ENCODE measurements at places on chromosomes 12 and 14.

DNA sequence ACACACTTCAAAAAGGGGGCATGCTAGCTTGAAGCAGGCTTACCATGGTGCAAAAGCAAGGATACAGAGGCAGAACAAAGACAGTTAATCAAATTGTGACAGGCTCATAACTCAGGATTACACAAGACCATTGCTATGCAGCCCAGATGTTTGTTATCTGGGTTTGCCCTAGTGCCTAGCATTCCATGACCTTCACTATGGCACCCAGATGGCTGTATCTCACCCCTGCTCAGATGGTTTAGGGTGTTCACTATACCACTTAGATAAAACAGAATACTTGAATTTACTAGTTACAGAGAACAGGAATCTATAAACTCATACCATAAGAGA lies 56.2 kb downstream of the SDR9C7 start:
- no peak for DNase-seq

DNA sequence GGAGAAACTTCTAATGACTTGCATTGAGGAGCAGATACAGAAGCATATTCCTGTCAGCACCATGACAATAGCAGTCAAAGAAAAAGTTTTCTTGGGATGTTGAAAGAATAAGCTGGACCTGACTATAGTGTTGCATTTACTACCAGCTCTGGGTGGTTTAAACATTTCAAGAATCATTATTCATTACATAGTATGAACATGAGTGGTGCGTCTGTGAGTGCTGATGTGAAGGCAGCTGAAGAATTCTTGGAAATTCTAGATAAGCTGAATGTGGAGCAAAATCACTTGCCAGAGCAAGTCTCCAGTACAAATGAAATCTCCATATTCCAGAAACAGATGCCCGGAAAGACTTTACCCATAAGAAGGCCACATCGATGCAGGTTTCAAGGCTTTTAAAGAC lies 45.0 kb upstream of the STAB2 start:
- DNase-seq, result no peak

GRCh38 chr12:127052511-127053232 lies 1214.3 kb upstream of the TMEM132C start:
- no peak for DNase-seq

GRCh38 chr12:94287245-94287628 lies 138.9 kb downstream of the PLXNC1 start:
- no peak for DNase-seq

DNA sequence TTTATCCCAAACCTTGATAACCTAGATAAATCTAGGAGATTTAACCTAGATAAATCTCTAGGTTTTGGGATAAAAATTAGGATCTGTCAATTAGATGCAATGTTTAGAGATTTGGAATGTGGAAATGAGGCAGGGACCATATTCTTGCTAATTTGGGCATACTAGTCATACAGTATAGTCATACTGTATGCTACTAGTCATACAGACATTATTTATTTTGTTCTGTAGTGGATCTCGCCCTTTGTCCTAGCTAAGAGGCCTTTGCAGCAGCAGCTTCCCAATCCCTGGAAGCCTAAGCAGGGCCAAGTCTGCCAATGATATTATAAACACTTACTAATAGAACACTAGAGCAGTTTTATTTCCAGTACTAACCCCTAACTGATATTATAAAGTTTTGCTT lies 136.4 kb downstream of the CEP128 start:
- no peak for DNase-seq

DNA sequence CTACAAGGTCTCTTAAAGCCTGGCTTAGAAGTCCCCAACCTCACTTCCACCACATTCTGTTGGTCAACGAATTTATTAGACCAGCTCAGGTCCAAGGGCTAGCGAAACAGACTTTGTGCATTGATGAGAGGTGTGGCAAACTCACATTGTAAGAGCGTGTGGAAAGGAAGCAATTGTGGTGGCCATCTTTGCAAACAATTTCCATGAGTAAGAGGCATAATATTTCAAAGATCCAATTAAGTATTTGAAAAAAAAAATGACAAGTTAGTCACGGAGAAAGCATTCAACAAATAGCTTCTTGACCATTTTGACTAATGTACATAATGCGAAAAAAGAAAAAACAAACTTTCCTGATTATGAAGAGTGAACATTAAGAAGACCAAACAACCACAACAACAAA lies 7.4 kb downstream of the NR1H4 start:
- no peak for DNase-seq

- no peak for DNase-seq
These were observed 203.6 kb downstream of the GXYLT1 start for GRCh38 chr12:41941079-41941478.

GRCh38 chr12:113049976-113050742 lies 6.4 kb upstream of the DTX1 start:
- DNase-seq, result no peak

DNA sequence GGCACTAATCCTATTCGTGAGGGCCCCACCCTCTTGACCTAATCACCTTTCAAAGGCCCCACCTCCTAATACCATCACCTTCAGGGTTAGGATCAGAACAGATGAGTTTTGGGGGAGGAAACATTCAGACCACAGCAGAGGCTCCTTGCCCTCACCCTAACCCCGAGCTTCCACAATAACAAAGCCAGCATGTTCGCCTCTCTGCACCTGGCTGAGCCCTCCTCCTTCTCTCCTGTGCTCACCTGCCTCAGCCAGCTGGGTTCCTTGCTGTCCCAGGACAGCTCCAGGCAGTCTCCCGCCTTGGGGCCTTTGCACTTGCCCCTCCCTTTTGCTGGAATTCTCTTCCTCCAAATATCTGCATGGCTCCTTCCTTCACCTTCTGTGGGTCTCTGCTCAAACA lies 9.7 kb upstream of the RAN start:
- no peak for DNase-seq

- DNase-seq, result no peak
These were observed 23.8 kb downstream of the OAS2 start for GRCh38 chr12:113002155-113002554.

DNA sequence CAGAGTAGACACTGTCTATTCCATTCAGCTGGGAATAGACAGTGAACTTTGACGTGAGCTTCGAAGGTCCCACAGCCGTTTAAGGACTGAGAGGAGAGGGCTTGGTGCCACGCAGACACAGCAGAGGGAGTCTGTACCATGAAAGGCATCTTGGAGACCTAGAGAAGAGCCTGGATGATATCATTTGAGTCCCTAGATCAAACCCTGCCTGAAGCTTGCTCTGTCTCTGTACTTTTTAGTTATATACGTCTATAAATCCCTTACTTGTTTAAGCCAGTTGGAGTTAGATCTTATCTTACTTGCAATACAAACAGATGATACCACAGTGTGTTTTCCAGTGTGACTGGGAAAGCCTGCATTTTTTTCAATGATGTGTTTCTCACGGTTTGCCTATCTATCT lies 128.9 kb upstream of the RTL1 start:
- DNase-seq, result no peak

GRCh38 chr14:30708157-30708556 lies 86.0 kb downstream of the SCFD1 start:
- no peak for DNase-seq

GRCh38 chr12:123532808-123533649 lies 490 bp downstream of the RILPL1 start:
- DNase-seq, result no peak

GRCh38 chr12:15446807-15447206 lies 124.5 kb downstream of the PTPRO start:
- no peak for DNase-seq

DNA sequence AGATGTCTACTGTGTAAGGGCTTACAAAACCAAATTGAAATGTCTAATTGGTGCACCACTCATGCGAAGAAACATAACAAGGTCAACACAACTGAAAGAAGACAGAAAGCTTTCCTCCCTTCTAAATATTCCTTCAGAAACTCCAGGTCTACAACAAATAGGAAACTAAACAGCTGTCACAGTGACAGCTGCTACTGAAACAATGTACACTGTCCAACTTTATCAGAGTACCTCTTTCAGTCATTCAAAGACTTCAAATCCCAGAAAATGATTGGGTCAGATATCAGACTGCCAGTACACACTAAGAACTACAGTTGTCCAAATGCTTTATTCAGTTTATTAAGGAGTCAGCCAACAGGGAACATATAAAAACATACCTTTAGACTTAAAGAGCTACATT lies 35.2 kb downstream of the CEP128 start:
- no peak for DNase-seq
